ENCODE measurements at places on chromosomes 1 and 21. TPM values are rescaled to one million over a fixed set of nuclear protein-coding genes. Genes with fewer than 3 reads are reported as not detected.

DNA sequence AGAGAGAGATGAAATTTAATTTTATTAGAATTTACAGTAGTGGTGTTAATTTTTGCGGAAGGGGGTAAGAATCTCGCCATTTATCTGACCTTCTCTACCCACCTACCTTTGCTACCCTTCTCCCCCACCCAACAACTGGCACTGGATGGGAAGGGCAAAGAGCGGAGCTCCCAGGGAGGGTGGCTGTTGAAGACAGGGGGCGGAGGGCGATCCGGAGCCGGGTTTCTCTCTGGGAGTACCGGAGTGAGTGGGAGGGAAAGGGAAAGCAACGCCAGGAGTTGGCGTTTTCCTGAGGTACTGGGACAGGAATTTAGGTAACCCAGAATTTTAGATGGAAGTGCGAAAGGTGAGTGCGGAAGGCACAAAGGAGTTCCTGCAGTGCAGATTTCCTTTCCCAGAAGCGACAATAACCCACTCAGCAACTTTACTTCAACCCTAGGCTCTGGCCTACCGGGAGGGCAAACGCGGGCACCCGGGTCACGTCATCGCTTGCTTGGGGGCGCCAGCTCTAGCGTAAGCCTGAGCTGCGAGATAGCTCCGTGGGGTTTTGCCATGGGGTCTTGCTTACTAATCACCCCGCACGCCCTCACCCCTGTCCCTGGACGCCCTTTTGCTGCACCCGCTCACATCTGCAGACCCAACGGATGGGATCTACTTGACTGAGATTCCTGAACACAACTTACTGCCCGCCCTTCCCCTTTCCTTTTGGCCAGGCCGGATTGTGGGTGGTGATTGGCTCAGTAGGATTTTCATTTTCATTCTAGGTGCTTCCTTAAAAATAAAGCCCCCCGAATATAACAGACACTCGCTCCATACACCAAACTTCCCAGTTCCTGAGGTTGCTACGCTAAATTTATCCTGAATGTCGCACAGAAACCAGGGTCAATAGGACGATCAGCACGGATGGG lies 413.0 kb upstream of the ESRRG start:
- peaks cover 7% of the 10 kb centered on the region for H3K36me3 ChIP-seq
- DNase-seq, result no peak
- H3K27me3 ChIP-seq, result peaks cover 70% of the 10 kb centered on the region
- H3K4me1 ChIP-seq, result peaks cover 10% of the 10 kb centered on the region
- no peak overlapping the region for H3K4me3 ChIP-seq
- H3K27ac ChIP-seq, result peak overlapping the region; percentile 30

- DNase-seq, result peak; percentile 55
- H3K27ac ChIP-seq, result peak overlapping the region; percentile 93
- H3K27me3 ChIP-seq, result no peaks in the 10 kb centered on the region
- peaks cover 78% of the 10 kb centered on the region for H3K4me1 ChIP-seq
Measured at GRCh38 chr1:234962340-234962989, 166.2 kb downstream of the TOMM20 start.

The CAMSAP2 gene
- 0.13 TPM for total RNA-seq

- no peaks in the 10 kb centered on the region for H3K36me3 ChIP-seq
- H3K4me1 ChIP-seq, result peaks cover 28% of the 10 kb centered on the region
- no peak overlapping the region for H3K4me3 ChIP-seq
- peaks cover 25% of the 10 kb centered on the region for H3K27me3 ChIP-seq
Measured at GRCh38 chr1:159869173-159869572, 6.7 kb upstream of the VSIG8 start.

DNA sequence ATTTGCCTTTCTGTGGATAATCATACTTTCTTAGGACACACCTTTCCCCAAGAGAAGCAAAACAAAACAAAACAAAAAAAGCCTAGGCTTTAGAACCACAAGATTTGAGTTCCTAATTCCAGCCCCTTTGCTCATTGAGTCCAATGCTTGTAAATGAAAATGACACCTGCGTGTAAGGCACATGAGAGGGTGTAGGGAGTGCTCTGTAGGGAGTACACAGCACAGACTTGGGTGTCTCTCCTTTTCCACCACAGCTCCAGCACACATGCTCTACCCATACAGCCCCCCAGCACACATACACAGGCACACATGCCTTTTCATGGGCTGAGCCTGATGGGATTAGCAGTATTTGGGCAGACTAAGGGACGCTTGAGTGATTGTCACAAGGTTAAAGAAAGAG lies 9.2 kb upstream of the NGF start:
- no peak overlapping the region for H3K4me3 ChIP-seq
- no peaks in the 10 kb centered on the region for H3K27me3 ChIP-seq
- no peak overlapping the region for H3K27ac ChIP-seq
- H3K4me1 ChIP-seq, result no peaks in the 10 kb centered on the region
- H3K36me3 ChIP-seq, result no peaks in the 10 kb centered on the region

GRCh38 chr21:23394458-23394857 lies 2212.8 kb downstream of the MRPL39 start:
- H3K4me1 ChIP-seq, result no peaks in the 10 kb centered on the region
- no peak for DNase-seq
- no peak overlapping the region for H3K27ac ChIP-seq
- no peaks in the 10 kb centered on the region for H3K27me3 ChIP-seq
- H3K36me3 ChIP-seq, result no peaks in the 10 kb centered on the region

DNA sequence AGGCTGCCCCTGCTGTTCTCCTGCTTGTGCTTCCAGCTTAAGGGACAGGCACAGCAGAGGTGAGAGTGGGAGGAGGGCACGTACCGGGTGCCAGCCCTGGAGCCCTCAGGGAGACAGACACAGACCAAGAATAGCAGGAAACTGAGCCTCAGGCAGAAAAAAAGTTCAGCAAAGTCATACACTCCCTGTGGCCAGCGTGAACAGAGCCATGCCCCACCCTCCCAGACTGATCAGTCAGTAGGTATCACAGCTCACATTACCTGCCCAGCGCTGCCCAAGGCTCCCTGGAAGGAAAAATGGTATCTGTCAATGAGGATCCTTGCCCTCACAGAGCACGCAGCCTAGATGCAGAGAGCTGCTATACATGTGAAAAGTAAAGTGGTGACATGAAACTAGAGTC lies 1.3 kb downstream of the UBL4B start:
- H3K36me3 ChIP-seq, result no peaks in the 10 kb centered on the region
- no peaks in the 10 kb centered on the region for H3K4me1 ChIP-seq
- DNase-seq, result no peak
- no peak overlapping the region for H3K4me3 ChIP-seq
- peaks cover 8% of the 10 kb centered on the region for H3K27me3 ChIP-seq

DNA sequence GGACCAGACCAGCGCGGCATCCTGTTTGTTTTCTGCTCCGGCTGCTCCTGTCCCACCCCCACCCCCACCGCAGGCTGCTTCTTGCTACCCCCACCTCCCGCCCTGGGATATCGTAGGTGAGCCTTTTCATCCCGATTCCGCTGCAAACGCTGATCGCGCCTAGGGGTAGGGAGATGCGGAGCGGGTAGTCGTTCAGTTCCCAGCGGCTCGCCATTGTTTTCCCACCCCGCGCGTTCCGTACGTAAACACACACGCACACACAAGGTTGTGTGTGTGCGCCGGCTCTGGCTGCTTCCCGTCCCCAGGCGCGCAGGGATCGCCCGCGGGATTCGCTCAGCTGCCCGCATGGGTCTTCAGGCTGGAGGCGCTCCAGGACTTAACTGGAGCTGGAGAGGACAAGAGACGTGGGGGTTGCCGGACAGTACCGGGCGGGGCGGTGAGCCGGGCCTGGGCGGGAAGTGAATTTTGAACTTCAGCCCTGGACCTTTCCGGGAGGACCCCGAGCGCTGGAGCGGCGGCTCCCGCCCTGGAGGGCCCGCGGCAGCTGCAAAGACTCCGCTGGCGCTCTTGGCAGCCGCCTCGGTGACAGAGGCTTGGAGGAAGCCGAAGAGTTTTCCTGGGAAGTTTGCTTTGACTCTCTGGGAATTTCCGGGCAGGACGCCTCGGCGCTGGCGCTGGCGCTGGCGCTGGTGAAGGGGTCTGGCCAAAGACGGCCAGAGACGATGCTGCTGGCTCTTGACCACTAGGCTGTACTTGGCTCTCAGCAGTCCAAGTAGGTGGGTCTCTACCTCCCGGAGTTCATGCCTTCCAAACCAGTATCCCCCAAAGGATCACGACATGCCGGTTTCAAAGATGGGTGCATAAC lies 1.6 kb downstream of the SOX13 start:
- DNase-seq, result no peak
- H3K27me3 ChIP-seq, result peaks cover 75% of the 10 kb centered on the region
- no peaks in the 10 kb centered on the region for H3K36me3 ChIP-seq
- peaks cover 18% of the 10 kb centered on the region for H3K4me1 ChIP-seq
- H3K4me3 ChIP-seq, result peak overlapping the region; percentile 66

The FCGR3A gene
- 0.52 TPM for total RNA-seq

- no peaks in the 10 kb centered on the region for H3K4me1 ChIP-seq
- no peak overlapping the region for H3K27ac ChIP-seq
- no peaks in the 10 kb centered on the region for H3K36me3 ChIP-seq
- H3K4me3 ChIP-seq, result no peak overlapping the region
- DNase-seq, result no peak
Measured at GRCh38 chr1:81978945-81979344, 178.2 kb downstream of the ADGRL2 start.

The LCE2B gene
- total RNA-seq, result not detected

The PROX1 gene
- not detected for total RNA-seq

The TAS1R3 gene
- 1.2 TPM for total RNA-seq

The E2F2 gene
- total RNA-seq, result 75.0 TPM

The CCDC30 gene
- total RNA-seq, result 2.2 TPM

DNA sequence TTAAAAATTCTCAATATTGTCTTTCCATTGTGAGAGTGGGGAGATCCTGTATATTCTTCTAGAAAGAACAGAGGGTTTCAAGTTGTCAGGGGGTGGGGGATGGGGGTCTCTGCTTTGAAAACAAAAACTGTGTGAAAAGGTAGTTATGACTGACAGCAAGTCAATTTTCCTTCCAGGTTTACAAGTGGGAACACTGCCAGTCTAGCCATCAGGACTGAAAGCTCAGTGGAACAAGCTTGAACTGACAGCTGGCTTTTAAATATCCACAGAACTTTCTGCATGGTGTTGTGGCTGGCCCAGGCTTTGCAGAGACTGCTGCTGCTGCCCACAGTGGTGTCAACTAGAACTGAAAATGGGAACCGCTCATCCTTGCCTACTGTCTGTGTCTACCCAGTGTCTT lies 162.6 kb downstream of the TNR start:
- DNase-seq, result no peak
- H3K4me3 ChIP-seq, result no peak overlapping the region
- no peak overlapping the region for H3K27ac ChIP-seq
- no peaks in the 10 kb centered on the region for H3K36me3 ChIP-seq
- H3K4me1 ChIP-seq, result no peaks in the 10 kb centered on the region

- no peaks in the 10 kb centered on the region for H3K27me3 ChIP-seq
- no peak overlapping the region for H3K27ac ChIP-seq
- H3K4me3 ChIP-seq, result no peak overlapping the region
- no peak for DNase-seq
- peaks cover 3% of the 10 kb centered on the region for H3K4me1 ChIP-seq
- peaks cover 24% of the 10 kb centered on the region for H3K36me3 ChIP-seq
Measured at GRCh38 chr21:32599526-32599925, 12.7 kb downstream of the CFAP298 start.

DNA sequence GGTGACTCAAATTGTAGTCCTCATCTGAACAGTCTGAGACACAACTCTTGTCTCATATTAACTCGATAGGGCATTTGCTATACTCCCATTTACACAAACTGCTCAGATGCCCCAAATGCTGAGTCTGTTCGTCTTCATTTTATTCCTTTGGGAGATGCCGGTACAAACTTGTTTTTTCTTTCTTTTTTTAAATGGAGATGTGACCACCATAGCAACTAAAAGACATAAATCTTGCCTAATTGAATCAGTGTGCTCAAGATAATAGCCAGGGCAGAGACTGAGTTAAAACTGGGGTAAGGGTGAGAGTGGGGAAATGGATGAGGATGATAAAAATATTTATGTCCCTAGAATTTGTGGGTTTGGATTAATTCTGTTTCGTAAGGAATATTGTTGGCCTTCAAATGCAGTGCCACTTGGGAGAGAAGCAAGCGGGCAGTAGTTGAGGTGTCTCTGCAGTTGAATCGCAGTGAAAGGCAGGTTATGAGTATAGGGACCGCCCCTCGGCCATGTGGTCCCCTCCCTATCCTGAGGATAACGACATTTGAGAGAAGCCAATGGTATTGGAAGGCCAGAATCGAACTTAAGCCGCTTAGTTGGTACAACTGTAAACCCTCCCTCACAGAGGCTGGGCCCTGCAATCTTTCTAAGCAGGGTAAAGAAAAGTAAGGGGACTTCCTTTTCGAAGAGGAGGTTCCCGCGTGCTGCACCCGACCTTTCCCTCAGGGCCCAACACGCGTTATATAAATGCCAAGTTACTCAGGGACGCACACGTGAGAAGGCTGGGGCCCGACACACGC lies 859 bp upstream of the LRRC8B start:
- DNase-seq, result peak; percentile 71
- H3K4me1 ChIP-seq, result peaks cover 14% of the 10 kb centered on the region
- H3K27me3 ChIP-seq, result no peaks in the 10 kb centered on the region
- H3K36me3 ChIP-seq, result peaks cover 9% of the 10 kb centered on the region
- H3K27ac ChIP-seq, result peak overlapping the region; percentile 88
- H3K4me3 ChIP-seq, result no peak overlapping the region

The PRAMEF25 gene
- not detected for total RNA-seq

The PPFIA4 gene
- 32.0 TPM for total RNA-seq

The OR2T11 gene
- total RNA-seq, result not detected

DNA sequence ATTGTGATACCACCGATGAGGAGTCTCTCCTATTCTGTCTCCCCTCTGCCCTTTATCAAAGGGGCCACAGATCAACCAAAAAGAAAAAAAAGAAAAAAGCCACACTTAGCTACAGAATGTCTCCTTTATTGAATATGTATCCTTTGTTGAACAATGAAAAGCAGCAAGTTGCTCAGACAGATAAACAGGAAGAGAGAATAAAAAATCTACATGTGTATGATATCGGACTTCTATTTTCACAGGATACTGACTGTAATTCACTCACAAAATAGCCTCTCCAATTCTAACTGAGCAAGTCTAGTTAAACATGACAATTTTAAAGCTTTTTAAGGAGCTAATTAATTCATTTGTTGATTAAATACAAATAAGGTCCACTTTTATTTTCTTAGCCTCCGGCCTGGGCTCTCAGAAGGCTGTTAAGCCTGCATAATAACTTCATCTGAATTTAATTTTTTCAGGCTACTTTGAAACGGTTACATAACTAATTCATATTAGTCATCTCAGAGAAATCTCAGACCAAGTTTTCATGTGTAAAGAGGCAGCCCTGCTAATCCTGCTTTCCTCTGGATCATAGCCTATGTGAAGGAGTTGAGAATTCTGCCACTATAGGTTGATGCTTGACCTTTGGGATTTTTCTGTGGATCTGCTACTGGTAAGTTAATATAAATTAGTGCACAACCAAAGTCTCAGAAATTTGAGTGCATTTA lies 304.1 kb upstream of the NR5A2 start:
- no peaks in the 10 kb centered on the region for H3K36me3 ChIP-seq
- no peak for DNase-seq
- no peak overlapping the region for H3K4me3 ChIP-seq
- peaks cover 2% of the 10 kb centered on the region for H3K27me3 ChIP-seq

Measured in activated CD8-positive, alpha-beta T cell treated with anti-CD3 and anti-CD28 coated beads, Interleukin-2, amount 10 ng/mL, durations not matched to agents 7 days and 5 days (primary cell).